ENCODE measurements at places on chromosomes 2 and 18. TPM values are rescaled to one million over a fixed set of nuclear protein-coding genes. Genes with fewer than 3 reads are reported as not detected.

DNA sequence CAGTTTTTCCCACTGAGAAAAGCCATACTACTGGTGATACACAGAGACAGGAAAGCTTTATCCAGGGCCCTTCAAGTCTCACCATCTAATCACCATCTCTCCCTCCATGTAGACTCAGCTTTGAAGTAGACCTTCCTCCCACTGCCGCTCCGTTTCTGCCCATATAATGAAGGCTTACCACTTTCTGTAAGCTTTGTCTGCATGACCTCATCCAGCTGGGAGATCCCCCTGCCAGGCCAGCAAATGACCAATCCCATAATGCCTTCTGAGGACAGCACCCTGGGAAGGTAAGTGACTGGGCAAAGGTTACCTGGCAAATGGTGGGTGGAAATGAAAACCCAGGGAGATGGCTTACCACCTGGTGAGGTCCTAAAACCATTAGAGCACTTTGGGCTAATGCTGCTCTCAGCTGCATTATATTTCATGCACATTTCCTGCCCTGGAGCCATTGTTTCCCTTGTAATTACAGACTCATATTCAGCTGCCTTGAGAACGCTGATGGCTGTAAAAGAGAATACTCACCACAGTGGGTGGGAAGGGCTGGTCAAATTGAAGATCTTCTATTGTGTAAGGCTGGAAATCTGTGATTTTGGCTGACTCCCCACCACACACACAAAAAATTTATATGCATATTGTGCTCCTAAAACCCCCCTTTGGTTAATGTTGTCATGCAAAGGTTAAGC, 350.7 kb upstream of the SYT4 start:
- no peak for DNase-seq

- no peak for DNase-seq
These were observed 191.9 kb upstream of the CRIM1 start for GRCh38 chr2:36163520-36164254.

- DNase-seq: peak; percentile 81
These were observed 22.7 kb downstream of the GPR55 start for GRCh38 chr2:230902180-230902899.

DNA sequence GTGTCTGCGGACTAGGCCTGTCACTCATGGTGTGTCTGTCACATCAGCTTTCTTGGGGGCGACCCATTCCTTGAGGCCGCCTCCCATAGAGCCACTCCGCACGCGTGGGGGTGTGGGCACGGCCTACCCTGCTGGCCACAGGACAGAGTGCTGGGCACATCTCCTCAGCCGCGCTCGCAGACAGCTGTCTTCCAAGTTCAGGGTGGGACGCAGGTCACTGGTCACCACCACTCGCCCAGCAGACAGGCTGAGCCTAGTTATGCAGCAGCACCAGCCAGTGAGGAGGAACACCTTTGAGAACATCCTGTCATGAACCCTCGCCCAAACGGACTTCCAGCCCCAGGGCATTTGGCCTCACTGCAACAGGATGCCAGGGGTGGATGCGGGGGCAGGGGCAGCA, 30.8 kb upstream of the BIN1 start:
- DNase-seq: no peak

GRCh38 chr18:40529478-40529877, 1425.6 kb upstream of the PIK3C3 start:
- peak; percentile 36 for DNase-seq

DNA sequence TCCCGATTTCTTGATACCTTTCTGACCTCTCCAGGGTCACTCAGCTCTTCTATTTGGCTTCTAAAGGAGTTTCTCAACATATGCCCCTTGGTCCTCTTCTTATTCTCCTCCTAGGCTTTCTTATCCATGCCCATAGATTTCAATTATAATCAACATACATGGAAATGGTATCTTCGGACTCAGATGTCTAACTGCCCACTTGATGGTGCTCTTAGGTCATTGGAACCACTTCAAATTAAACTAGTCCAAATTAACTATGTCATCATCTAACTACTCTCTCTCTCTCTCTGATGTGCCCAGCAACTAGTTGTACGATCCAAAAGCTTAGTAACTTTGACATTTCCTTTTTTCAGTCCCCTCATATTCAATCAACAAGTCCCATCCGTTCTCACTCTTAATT, 43.2 kb upstream of the GPR75 start:
- DNase-seq: no peak

DNA sequence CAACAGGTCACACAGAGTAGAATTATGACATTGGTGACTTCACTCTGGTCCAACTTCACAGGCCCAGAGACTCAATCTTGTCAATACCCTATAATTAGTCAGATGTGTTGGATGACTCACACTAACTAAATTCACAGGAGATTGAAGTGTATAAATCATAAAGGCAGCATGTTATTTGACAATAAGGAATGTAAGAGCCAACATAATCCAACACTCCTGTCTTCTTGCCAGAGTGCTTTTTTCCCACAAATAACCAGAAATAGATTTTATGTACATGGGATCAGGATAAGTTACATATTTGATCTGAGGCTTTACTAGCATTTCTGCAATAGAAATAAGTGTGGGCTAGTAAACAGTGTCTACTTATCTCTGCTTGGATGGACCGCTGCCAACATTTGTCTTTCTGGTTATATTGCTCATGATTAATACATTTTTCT, 42.2 kb upstream of the ZSWIM2 start:
- peak; percentile 29 for DNase-seq

The SPATA3 gene
- total RNA-seq: not detected

DNA sequence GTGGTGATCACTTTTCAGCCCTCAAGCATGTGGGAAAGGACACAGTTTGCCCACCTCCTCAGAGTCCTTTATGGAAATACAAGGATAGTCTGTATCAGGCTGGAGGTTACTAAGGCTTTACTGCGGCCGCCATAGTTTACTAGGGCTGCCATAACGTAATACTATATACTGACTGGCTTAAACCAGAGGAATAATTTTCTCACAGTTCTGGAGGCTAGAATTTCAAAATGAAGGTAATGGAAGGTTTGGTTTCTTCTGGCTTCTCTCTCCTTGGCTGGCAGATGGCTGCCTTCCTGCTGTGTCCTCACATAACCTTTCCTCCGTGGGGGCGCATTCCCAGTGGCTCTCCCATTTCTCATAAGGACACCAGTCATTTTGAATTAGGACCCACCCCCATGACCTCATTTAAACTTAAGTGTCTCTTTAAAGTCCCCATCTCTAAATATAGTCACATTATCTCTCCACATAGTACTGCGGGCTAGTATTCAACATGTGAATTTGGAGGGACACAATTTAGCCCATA, 12.5 kb upstream of the ATIC start:
- DNase-seq: no peak

- no peak for DNase-seq
These were observed 115.6 kb upstream of the REG3A start for GRCh38 chr2:79275197-79275596.

GRCh38 chr2:109527846-109528705, 85.7 kb downstream of the SEPTIN10 start:
- DNase-seq: no peak

- DNase-seq: no peak
These were observed 452.7 kb upstream of the KLHL29 start for GRCh38 chr2:22932288-22932687.

DNA sequence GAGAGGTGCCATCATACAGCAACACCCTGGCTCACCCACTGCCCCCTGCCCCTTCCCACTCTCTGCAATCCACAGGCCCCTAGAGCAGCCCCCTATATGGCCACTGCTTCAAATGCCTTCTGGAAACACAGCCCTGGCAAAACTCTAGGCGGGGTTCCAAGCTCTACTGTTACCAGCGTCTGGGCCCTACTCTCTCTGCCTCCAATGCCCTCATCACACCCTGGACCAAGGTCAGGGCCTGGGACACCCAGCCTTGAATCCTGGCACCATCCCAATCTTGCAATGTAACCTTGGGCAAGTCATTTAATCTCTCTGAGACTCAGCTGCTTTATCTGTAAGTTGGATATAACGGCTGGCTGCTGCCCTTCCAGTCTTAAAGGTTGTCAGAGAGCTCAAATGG, 39.2 kb upstream of the LOXHD1 start:
- no peak for DNase-seq

GRCh38 chr18:32695534-32695933, 77.3 kb downstream of the KLHL14 start:
- DNase-seq: no peak

The ZNF638 gene
- total RNA-seq: 83.0 TPM

DNA sequence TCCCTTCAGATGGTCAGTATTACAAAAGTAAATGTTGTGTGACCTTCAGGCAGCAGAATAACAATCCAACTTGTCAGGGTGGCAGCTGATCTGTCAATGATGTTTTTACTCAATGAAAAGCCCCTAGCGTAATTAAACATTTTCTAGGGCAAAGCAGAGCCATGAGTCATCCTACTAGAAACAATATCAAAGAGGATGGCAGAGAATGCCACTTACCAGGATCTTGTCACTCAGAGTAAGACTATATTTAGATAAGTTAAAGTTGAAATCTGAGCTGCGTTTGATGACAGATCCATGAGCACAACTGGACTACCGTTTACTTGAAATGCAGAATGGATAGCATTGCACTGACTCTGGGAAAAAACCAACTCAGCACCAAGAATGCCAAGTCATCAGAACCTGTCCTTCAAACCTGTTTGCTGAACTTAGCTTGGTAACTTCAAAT, 612.6 kb upstream of the ACVR2A start:
- no peak for DNase-seq

The HS6ST1 gene
- 35.8 TPM for total RNA-seq

The CXCR4 gene
- not detected for total RNA-seq

GRCh38 chr2:111905990-111906735, 7.8 kb downstream of the MERTK start:
- no peak for DNase-seq

Measured in GM23248 (cell line).